ENCODE measurements at places on chromosomes 13 and 19. TPM values are rescaled to one million over a fixed set of nuclear protein-coding genes. Genes with fewer than 3 reads are reported as not detected.

GRCh38 chr13:97369261-97369893 is 64.6 kb upstream of the RAP2A start:
- no peak for DNase-seq

GRCh38 chr13:104586051-104586746 is 1520.0 kb upstream of the SLC10A2 start:
- DNase-seq: no peak

DNA sequence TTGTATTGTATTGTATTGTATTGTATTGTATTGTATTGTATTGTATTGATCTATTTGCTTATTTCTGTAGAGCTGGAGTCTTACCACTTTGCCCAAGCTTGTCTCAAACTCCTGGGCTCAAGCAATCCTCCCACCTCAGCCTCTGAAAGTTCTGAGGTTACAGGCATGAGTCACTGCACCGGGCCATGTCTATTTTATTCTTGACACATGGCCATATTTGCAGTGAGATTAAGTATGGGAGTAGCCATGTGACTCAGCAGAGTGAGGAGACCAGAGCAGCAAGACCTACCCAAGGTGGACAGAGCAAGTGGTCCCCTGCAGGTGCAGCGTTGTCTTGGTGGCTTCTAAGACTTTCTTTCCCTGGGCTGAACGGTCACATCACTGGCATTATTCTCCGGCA is 49.1 kb upstream of the UBAC2 start:
- DNase-seq: no peak

- DNase-seq: no peak
Observed at GRCh38 chr19:14818588-14818987, 16.4 kb downstream of the OR7A5 start.

- no peak for DNase-seq
Observed at GRCh38 chr19:50003810-50004419, 21.3 kb downstream of the VRK3 start.

DNA sequence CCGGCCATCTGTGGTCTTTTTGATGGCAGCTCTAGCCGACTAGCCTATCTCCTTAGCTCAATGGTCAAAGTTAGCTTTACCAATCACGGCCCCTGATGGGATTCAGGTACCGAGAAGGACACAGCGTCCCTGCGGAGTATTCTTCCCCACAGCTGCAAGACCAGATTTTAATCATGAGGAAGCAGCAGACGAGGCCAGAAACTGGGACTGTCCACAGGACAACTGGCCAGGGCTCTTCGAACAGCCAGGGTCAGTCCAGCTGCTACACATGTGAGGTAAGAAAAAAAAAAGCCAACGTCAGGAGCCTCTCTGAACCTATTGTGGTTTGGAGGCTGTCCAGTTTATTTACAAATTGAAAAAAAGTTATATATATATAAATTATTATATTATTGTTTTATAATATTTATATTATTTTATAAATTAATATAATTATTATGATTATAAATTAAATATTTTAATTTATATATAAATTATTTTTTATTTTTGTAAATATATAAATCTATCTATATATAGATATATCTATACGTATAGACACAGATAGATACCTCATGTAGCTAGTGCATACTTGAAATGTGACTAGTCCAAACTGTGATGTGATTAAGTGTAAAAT is 10.8 kb downstream of the RINL start:
- peak; percentile 38 for DNase-seq

DNA sequence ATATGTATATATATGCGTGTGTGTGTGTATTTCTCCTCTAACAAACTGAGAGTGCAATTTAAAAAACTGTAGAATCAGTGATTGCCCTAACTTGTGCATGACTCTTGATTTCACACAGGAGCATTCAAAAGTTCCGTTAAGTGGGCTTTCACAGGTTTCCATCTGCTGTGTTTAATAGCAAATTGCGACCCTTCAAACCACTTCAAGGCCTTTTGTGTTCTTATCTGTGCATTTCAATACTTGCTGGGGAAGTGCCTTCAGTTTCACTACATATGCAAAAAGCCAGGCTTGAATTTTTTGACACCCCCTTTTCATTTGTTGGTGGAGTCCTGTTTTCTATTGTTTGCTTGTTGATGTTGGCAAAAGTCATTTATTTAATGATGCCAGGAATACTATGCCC is 158.0 kb downstream of the TM9SF2 start:
- no peak for DNase-seq

DNA sequence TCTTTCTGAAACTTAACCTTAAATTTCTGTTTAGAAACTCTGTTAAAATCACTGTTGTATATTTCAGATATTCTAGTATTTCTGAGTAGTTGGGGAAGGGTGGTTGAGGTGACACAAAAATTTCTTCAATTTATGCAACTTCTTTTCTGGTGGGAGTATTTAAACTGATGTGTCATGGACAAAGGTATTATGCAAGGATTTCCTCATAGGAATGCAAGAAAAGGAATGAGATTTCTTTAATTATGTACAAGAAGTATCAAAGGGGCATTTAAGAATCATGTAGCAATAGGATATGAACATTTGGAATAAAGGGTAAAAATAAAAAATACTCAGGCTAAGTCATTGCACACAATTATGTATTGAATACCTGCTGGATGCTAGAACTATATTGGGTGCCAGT is 575.8 kb upstream of the KLF12 start:
- DNase-seq: no peak

DNA sequence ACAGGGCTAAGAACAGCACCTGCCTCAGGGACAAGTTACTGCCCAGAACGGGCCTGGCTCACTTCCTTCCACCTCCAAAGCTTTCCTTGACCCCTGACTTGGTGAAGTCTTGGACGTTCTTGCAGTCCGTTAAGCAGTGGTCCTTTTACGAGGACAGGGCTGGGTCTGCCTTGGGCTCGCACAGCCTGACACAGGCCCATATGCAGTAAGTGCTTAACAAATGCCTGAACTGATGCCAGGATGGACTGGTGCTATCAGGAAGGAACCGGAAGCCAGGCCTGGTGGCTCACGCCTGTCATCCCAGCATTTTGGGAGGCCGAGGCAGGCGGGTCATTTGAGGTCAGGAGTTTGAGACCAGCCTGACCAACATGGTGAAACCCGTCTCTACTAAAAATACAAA is 1.8 kb upstream of the PLK5 start:
- DNase-seq: no peak

- DNase-seq: no peak
Observed at GRCh38 chr19:5021046-5021445, 52.1 kb downstream of the KDM4B start.

- no peak for DNase-seq
Observed at GRCh38 chr19:23318143-23318542, 67.9 kb upstream of the ZNF724 start.

GRCh38 chr19:2815923-2816322 is 3.7 kb upstream of the ZNF554 start:
- DNase-seq: peak; percentile 17

- DNase-seq: no peak
Observed at GRCh38 chr13:35704331-35704730, 227.8 kb upstream of the MAB21L1 start.

DNA sequence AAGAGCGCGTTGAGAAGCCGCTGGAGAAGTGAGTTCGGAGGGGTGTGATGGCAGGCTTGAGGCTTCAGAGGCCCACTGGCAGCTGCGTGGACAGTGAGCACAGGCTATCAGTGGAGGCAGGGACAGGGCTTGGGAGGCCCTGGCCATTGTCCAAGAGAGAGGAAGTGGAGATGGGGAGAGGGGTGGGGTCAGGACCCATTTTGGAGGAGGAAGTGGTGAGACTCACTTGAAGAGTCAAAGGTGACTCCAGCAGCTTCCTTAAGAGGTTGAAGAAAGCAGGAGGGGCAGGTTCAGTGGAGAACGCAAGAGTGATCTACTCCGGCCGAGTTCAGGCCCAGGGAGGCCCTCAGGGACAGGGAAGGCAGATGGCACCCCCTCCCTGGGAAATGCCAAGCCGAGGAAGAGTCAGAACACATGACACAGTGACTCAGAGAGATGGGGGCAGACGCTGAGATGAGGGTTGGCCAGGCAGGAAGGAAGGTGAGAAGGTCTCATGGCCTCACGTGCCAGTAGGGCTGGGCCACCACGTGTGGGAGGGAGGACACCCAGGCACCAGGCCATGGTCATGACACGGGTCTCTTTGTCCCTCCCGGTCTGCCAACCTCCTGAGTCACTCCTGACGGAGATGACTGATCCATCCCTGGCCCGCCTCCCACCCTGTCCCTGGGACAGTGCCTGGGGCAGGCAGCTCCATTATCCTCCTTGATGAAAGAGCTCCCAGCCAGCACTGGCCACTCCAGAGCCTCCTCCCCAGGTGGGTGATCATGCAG is 10.1 kb upstream of the CD22 start:
- DNase-seq: no peak

DNA sequence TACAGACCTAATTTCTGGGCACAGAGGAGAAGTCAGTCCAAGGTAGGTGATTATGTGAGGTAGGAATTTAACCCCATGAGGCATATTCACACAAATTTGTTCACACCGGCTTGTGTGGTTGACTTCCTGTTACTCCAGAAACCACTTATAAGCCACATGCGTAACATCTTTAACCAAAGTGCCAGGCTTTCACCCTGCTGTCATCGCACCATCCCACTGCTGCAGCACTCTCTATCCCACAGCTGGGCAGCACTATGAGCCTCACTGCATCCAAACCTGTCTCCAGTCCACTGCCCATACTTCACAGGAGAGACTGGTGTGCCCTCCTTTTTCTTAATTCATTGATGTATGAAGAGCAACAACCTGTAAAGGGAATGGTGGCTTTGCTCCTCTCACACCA is 128.2 kb upstream of the ARGLU1 start:
- DNase-seq: no peak

GRCh38 chr13:110650436-110650835 is 35.1 kb downstream of the NAXD start:
- DNase-seq: no peak

- DNase-seq: no peak
Observed at GRCh38 chr13:50126263-50126992, 111.2 kb downstream of the KCNRG start.

- no peak for DNase-seq
Observed at GRCh38 chr19:3099347-3100145, 5.4 kb downstream of the GNA11 start.

GRCh38 chr13:48144413-48145035 is 49.6 kb upstream of the MED4 start:
- no peak for DNase-seq

GRCh38 chr13:90806892-90807291 is 540.6 kb upstream of the MIR17HG start:
- no peak for DNase-seq

DNA sequence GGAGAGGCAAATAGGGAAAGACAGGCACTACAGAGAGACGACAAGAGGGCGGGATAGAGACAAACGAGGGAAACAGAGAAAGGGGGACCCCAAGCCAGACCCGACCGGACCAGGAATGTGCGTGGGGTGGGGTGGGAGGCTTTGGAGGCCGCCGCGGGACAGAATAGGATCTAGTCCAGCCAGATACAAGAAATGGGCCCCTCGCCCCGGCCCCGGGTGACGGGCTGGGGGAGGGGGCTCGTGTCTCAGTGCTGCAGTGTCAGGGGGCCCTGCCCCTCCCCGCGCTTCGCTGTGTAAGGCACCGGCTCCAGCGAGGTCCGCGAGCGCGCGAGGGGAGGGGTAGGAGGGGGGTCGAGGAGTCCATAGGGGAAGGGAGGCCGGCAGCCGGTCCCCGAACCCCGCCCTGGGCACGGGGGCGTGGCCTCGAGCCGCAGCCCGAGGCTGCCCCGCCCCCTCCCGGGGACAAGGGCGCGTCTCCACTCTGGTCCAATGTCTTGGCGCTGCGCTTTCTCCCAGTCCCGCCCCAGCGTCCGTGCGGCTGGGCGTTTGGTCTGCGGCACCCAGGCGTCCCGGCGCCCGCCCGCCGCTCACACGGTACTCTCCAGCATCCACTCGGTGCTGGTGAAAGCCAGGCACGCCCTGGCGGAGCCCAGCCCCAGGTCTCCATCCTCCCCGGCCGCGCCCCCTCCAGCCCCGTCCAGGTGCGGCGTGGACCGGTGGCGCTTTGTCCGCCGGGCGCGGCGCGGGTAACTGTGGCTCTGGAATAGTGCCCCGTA is 11.0 kb downstream of the IFNL1 start:
- DNase-seq: no peak

- DNase-seq: no peak
Observed at GRCh38 chr13:40127476-40127875, 472.0 kb downstream of the COG6 start.

GRCh38 chr19:1134431-1134830 is 30.6 kb downstream of the GPX4 start:
- DNase-seq: no peak

DNA sequence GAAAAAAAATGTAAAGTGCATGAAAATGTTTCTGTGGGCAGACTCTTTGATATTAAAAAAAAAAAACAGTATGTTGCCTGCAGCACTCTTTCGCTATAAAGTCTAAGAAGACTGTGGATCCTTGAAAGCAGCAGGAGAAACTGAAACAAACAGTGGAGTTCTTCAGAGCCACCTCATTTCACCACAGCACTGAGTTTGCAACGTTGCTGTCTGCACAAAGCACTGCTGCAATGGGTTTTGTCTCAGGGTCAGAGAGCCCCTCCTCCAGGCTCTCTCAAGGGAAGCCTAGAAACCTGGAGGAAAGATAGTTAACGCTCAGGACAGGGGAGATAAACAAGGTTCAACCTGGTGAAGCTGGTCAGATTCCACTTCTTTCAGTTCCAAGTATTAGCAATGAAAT is 248.7 kb downstream of the EFNB2 start:
- no peak for DNase-seq

DNA sequence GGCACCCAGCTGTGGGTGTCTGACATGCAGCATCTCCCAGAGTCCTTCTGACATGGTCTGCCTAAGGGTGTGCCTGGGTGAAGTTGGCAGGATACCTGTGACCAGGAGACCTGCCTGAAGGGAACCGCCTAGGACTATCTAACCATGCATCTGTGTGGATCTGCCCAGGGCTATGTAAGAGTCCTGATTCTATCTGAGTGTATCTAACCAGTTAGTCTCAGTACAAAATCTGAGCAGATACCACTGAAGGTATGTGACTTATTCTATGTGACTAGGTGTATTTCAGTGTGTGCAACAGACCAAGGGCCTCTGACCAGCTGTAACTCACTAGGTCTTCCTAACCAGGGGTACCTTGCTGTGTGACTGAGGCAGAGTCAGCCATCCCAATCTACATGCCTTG is 28.2 kb upstream of the FBL start:
- DNase-seq: no peak

GRCh38 chr13:77009011-77009410 is 17.1 kb downstream of the CLN5 start:
- DNase-seq: no peak

DPF1 gene
- 4.3 TPM for polyA plus RNA-seq

CNMD gene
- polyA plus RNA-seq: not detected

CYP2F1 gene
- not detected for polyA plus RNA-seq

COL4A2 gene
- 137 TPM for polyA plus RNA-seq

INSL3 gene
- polyA plus RNA-seq: 0.65 TPM

CEACAM3 gene
- not detected for polyA plus RNA-seq

ALG5 gene
- polyA plus RNA-seq: 30.4 TPM

PEAK3 gene
- polyA plus RNA-seq: not detected

MYO16 gene
- 0.11 TPM for polyA plus RNA-seq

HIF3A gene
- polyA plus RNA-seq: 0.92 TPM

MBD3L3 gene
- not detected for polyA plus RNA-seq

CPAMD8 gene
- 1.0 TPM for polyA plus RNA-seq

S1PR2 gene
- 3.8 TPM for polyA plus RNA-seq

ZNF616 gene
- polyA plus RNA-seq: 1.5 TPM

Data from SK-N-SH (cell line).